ENCODE measurements at places on chromosomes 4 and X. TPM values are rescaled to one million over a fixed set of nuclear protein-coding genes. Genes with fewer than 3 reads are reported as not detected.

ATP6AP1 gene
- 26.9 TPM for total RNA-seq

C4orf33 gene
- total RNA-seq = 44.1 TPM

SOD3 gene
- total RNA-seq = not detected

DNA sequence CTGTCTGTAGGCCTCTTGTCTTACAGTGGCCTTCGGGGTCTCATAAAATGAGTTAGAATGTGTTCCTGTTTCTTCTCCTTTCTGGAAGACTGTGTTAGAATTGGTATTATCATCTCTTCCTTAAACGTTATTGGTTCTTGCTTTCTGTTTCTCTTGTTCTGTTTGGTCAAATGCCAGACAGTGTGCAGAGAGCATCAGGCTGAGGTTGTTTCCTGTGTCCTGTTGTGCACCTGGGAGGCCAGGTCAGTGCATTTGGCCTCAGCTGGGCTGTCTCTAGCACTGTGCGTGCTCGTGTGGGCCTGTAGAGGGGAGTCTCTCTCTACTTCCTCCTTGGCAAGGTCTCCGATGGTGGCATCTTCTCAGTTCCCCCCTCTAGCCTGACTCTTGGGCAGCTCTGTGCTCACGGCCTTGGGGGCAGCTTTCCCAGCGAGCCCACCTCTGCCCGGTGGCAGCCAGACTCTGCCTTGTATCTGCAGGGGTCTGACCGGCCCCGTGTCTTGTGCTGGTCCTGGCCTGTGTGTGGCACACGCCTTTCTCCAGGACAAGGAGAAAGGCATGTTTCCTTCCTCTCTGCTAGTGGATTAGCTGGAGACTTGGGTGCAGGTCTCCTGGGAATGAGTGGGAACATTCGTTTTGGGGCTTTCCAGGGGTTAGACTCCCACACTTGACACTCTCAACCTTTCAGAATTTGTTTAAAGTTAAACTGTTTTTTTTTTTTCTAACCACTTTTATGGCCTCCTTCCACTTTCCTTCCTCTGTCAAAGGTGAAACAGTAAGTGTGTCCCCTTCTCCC lies 62.3 kb downstream of the FAM193A start:
- no peak for DNase-seq

GRCh38 chrX:106862972-106863688 lies 40.0 kb downstream of the RIPPLY1 start:
- no peak for DNase-seq

DNA sequence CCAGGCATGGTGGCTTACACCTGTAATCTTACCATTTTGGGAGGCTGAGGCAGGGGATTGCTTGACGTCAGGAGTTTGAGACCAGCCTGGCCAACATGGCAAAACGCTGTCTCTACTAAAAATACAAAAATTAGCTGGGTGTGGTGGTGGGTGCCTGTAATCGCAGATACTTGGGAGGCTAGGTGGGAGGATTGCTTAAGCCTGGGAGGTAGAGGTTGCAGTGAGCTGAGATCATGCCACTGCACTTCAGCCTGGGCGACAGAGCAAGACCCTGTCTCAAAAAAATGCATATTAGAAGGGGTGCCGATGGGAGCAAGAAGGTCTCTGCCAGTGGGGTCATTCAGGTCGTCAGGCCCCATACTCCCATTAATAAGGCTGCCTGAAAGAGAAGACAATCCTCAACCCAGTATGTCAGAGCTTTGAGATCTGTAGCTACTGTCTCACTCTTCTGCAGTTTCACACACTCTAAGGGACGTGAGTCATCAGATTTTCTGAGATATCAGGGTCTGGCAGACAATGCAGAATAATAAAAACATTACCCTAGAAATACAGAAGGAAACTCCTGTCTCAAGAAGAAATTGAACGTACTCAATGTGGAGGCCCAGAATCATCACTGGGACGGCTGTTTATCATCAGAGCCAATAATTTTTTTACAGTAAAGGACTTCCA lies 176.7 kb upstream of the FAT1 start:
- DNase-seq = no peak

DNA sequence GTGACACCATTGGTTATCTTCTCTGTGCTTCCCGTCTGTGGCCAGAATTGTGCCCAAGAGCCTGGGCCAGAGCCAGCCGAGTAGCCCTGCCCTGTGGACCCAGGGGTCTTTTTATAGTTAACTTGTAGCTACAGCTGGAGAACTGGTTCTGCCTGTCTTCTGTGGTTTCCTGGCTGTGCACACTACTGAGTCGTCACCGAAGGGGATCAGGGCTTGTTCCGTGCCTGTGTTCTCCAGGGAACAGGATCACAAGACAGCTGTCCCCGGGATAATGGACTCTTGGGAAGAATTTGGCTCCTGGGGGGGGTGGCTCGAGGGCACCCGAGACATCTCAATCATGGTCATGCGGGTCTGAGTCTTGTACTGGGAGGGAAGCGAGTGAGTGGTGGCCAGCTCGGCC lies 22.1 kb upstream of the OPN1LW start:
- DNase-seq = no peak

GRCh38 chrX:482702-483203 lies 96.0 kb upstream of the PPP2R3B start:
- no peak for DNase-seq

- no peak for DNase-seq
These were observed 71.9 kb downstream of the MAGEB17 start for GRCh38 chrX:16239211-16239610.
